Activated T-cell treated with anti-CD3 and anti-CD28 coated beads, Interleukin-2, amount 50 U/mL, for 48 hours (primary cell): ENCODE measurements at places on chromosomes 16 and 17.

DNA sequence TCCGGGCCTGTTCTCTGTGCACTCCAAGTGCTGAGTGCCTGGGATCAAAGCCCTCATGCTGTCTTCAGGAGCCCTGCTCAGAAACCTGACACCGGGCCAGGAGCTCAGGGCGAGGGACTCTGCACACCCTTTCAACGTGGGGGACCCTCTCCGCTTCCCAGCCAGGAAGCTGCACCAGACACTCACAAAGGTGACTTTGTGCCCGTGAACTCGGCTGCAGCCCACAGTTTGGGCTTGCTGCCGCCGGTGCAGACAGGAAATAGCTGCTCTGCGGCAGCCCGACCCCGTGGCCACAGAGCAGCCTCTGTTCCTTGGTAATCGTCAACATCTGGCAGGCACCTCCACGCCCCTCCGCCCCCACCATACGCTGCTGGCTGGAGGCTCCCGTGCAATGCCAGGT lies 93.4 kb upstream of the METRNL start:
- peak; percentile 61 for DNase-seq

DNA sequence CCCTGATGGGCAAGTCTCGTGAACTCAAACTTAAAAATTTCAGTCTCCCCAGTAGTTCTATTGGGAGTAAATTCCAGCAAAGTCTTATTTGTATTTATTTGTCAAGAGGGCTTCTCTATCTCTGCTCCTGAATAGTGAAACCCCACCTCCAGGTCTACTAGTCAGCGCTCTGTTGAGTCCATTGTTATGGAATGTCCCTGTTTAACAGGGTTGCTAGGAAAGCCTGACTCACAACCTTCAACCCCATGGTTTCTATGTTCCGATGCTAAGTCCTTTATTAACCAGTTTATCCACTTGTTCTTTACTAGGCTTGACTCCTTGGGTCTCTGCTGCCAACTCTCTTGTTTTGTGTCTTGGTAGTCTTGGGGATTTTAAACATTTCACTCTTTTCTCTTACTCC lies 250.7 kb upstream of the MYOCD start:
- no peak for DNase-seq

GRCh38 chr17:37283414-37283961 lies 92.3 kb upstream of the C17orf78 start:
- no peak for DNase-seq

DNA sequence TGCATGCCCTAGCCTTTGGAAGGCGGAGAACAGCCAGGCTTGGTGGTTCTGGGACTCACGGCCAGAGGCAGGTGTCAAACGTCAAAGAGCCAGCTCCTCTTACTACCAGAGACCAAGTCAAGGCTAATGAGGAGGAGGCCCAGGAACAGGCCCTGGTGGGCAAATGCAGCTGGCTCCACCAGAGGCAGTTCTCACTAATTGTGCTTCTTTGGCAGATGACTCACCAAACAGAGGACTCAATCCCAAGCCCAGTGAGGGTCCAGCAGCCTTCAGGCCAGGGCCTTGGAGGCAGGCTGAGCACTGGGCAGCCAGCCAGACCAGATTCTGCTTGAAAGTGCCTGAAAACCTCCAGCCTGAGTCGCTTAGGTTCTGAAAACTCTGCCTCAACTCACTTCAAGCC lies 336.5 kb upstream of the CDH5 start:
- no peak for DNase-seq

- peak; percentile 10 for DNase-seq
Measured at GRCh38 chr16:56365552-56365951, 59.8 kb downstream of the AMFR start.

DNA sequence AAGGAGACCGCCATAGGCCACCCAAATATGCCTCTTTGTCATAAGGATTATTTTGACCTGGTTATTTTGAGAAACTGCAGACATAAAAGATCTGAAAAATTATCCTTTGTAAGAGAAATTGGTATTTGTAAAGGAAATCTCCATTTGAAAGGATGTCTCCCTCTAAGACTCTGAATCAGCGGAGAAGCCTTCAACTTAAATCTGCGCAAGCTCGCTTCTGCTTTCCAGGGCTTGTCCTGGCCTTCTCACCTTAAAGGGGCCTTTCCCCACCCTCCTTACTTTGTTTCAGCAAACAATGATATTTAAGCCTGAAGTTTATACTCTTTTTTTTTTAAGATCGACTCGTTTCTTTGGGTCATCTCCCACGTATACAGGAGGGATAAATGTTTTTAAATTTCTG lies 34.5 kb downstream of the HSBP1 start:
- no peak for DNase-seq

DNA sequence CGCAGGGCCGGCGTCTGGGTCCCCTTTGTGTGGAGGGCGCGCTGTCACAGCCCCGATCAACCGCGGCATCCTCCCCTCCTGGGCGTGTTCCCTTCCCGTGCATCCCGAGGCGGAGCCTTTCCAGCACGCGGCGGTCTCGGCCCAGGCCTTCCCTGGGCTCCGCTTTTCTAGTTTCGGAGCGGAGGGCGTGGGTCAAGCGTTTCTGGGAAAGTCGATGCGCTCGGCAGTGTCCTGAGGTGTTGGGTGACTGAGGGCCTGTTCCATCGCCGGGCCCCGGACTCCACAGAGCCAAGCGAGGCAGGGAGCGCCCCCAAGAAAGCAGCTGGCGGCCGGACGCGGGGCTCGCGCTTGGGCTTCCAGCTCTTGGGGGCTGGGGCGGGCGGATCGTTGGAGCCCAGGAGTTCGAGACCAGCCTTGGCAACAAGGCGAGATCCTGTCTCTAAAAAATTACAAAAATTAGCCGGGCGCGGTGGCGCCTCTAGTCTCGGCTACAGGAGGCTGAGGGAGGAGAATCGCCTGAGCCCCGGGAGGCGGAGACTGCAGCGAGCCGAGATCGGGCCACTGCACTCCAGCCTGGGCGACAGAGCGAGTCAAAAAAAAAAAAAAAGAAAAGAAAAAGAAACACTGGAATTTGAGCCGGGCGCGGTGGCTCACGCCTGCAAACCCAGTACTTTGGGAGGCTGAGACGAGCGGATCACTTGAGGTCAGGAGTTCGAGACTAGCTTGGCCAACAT lies 806 bp downstream of the IFT140 start:
- no peak for DNase-seq

DNA sequence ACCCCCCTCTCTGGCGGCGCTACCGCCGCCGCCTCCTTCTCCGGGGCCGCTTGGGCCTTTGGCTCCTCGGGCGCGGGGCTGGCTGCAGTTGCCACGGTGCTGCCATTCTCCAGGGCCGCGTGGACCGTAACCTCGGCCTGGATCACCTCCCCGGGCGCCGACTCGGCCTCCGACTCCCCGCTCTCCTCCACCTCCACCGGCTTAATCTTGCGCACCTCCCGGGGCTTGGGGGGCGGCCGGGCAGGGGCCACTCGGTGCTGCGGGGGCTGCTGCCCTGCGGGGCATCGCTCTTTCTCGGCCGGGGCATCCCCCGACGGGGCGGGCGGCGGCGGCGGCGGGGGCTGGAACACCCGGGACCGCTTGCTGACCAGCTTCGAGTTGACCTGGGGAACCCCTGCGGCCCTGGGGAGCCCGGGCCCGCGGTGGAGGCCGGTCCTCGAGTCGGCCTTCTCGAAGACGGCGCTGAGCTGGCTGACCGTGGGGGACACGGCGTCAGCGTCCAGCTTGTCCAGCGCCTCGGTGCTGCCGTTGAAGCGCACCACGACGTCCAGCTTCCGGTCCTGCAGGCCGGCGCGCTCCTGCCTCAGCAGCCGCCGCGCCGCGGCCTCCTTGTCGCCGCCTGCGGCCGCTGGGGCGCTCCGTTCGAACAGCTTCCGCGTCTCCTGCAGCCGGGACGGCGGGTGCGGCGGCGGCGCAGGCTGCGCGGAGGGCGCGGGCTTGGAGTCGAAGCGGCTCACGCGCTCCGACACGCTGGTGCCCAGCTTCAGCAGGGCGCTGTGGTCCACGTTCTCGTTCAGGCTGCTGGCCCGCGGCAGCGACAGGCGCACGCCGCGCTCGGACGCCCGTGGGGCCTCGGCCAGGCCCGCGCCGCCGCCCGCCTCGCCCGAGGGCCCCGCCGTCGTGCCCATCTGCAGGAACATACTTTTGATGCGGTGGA lies 792 bp downstream of the PPP1R9B start:
- DNase-seq = peak; percentile 76

GRCh38 chr17:75342996-75343395 lies 53.8 kb upstream of the SLC25A19 start:
- DNase-seq = no peak

DNA sequence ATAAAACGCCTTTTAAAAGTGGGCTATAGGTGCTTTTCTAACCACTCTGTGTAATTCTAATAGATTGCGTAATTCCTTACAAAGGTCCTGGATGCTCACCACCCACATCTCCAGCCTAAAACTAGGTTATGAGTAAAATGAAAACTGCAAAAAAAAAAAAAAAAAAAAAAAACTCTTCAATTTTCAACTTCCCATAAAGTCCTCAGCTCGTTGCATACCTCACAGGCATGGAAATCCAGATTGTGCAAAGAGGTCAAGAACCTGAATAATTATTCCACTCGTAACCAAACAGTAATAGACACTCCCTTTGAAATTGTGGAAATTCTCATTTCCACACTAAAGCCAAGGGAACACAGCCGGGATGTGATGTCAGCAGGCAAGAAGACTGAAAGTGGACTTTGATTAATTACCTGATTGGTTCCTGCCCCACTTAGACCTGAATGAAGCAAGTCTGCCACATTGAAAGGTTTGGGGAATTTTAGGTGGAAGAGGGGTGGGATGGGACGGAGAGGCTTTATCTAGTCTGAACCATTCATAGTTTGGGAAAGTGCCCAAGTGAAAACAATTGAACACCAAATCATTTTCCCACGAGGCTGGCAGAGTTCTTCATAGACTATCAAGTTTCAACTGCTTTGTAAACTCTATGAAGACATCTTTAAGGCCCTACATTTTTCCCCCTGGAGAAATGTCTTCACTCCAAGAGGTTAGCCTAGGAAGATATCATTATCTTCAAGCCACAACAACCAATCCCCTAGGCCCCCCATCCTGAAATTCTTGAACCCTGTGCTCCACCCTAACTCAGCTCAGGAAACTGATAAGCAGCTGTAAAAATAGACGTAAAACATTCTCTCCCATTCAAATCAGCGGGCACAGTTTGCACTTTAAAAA lies 49.1 kb upstream of the TANC2 start:
- no peak for DNase-seq

DNA sequence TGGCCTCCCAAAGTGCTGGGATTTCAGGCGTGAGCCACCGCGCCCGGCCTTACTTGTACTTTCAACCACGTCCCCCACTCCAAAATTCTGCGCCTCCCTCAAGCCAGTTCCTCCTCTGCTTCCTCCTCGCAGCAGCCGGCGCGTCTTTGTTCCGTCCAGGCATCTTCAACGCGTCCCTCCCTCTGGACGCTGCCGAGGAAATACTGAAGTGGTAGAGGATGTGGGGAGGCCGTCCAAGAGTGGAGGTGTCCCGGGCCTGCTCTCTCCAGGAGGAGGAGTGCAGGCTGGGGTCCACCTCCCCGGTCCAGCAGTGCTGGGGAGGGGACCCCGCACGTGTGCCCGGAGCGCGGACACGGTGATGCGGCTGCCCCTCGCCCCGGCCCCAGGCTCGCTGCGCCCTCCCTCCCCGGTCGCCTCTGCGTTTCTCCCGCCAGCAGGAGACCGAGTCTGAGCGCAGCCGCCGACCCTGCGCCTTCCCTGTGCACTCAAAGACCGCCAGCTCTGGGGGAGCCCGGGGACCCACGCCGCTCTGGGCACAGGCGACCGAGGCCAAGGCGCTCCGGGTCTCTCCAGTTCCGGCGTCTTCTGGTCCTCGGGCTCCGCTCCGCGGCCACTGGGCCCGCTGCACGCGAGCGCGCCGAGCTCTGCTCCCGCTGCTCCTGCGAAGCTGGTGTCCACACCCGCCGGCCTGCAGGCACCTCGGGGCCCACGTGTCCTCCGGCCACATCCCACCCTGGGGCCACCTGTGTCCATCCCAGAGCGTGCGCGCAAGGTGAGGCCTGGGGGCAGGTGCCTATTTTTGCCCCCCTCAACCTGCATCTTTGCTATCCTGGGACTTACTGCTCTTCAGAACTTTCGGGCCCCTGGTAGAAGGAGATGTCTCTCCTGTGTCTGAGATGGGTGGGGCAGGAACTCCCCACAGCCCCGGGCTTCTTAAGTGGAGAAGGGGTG lies 31.7 kb downstream of the OSBPL7 start:
- DNase-seq = peak; percentile 73

DNA sequence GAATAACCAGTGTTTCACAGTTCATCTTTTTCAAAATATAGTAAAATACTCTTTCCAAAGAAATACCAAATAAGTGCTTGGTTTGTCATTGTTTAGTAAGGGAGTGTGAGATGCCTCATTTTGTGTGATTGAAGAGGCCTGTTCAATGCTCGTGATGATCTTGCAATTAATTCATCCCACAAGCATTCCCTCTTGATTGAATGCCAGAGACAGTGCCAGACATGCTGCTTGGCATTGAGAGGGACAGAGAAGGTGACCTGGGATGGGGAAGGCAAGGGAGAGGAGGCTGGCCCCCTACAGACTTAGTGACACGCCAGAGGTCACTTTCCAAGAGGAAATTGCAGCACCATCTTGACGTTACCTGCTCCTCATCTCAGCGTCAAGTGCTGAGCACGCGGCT lies 49.3 kb downstream of the CLEC16A start:
- no peak for DNase-seq

DNA sequence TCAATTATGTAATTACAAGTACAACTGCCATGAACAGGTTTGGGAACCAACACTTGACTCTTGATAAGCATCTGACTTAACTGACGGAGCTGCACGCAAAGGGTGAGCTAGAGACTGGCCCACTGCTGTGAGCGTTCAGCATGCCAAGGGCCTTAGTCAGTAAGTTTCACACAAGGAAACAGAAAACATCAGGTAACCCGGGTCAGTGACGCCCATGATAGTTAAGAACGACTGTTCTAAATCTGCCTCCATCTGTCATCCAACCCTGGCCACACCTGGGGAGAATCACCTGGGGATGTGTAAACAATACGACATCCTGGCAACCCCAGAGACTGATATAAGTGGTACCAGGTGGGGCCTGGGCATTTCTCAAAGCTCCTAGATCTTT lies 12.3 kb downstream of the SMIM5 start:
- DNase-seq = no peak

- peak; percentile 52 for DNase-seq
Measured at GRCh38 chr17:73643001-73643851, 1.0 kb downstream of the SDK2 start.

DNA sequence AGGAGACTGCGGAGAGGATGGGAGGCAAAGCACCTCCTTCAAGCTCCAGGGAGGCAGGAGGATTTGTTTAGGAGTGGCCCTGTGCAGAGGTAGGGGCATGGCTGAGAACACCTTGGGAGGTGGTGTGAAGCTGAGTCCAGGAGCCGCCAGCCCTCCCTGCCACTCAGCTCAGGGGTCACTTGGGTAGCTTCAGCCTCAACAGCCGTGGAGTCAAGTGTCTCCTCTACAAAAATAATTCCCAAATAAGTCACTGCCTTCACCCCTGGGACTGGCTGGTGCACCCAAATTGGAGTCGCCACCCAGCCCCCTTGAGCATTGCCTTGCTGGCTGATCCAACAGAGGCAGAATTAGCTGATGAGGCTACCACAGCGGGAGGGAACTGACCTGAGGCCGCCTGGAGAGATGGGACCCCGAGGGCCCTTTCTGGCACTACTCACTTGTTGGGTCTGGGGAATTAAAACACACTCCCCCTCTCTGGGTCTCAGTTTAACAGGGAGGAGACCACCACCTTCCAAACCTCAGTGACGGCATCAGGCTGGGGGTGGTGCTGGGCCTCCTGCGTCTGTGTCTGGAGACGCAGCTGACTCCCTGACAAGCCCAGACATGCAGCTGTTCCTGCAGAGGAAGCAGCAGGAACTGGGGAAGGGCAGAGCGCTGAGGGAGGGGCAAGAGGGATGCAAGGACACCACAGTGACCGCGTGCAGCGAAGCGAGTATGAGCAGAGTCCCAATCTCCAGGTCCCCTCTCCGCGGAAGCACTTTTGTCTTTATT lies 87.9 kb upstream of the TOB1 start:
- peak; percentile 16 for DNase-seq

- DNase-seq = no peak
Measured at GRCh38 chr17:55757659-55758058, 6.8 kb downstream of the PCTP start.
